WTC11 (cell line): ENCODE measurements at places on chromosomes 6 and 20. TPM values are rescaled to one million over a fixed set of nuclear protein-coding genes. Genes with fewer than 3 reads are reported as not detected.

SLC32A1 gene
- total RNA-seq, result 0.09 to 0.37 TPM (median 0.25 TPM) in 3 replicates

TNFAIP3 gene
- 3.0 to 4.7 TPM (median 4.2 TPM) in 3 replicates for total RNA-seq

GRCh38 chr20:23403751-23404150 lies 17.5 kb downstream of the NAPB start:
- no peaks in the 10 kb centered on the region for H3K27me3 ChIP-seq
- no peak for DNase-seq
- no peak overlapping the region for H3K4me3 ChIP-seq
- H3K4me1 ChIP-seq, result peaks cover 5% of the 10 kb centered on the region; the same call in 1 of the 2 replicates

- no peaks in the 10 kb centered on the region for H3K36me3 ChIP-seq
- no peak overlapping the region for H3K27ac ChIP-seq
- H3K4me3 ChIP-seq, result no peak overlapping the region
- H3K4me1 ChIP-seq, result peaks cover 8% of the 10 kb centered on the region
Observed at GRCh38 chr6:40912158-40912946, 126.7 kb downstream of the UNC5CL start.

DNA sequence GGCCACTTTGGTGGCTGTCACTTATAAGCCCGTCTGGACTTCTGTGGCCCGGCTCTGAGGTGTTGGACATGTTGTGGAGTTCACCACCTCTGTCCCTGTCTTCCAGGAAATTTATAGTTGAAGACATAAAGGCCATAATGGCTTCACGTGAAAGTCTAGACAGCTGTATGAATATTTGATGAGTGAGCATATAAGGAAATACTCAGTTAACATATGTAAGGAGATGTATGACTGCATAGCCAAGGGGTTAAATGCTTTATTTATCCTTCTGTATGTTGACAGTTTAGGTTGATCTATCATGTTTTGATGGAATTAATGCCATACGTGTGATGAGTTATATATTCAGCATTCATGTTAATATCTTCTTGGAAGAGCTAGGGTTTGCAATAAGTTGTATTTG lies 16.1 kb downstream of the HIVEP1 start:
- no peak for DNase-seq
- H3K27ac ChIP-seq, result no peak overlapping the region

BPIFB4 gene
- total RNA-seq, result not detected in 3 replicates

- no peak for DNase-seq
- no peaks in the 10 kb centered on the region for H3K36me3 ChIP-seq
- no peak overlapping the region for H3K4me3 ChIP-seq
- no peak overlapping the region for H3K27ac ChIP-seq
Observed at GRCh38 chr6:51706086-51706485, 381.3 kb downstream of the PKHD1 start.

- H3K4me1 ChIP-seq, result peaks cover 29% of the 10 kb centered on the region
- peaks cover 25% of the 10 kb centered on the region for H3K27me3 ChIP-seq
- H3K4me3 ChIP-seq, result no peak overlapping the region
- no peak for DNase-seq
Observed at GRCh38 chr6:54262499-54262898, 45.7 kb upstream of the TINAG start.

DNA sequence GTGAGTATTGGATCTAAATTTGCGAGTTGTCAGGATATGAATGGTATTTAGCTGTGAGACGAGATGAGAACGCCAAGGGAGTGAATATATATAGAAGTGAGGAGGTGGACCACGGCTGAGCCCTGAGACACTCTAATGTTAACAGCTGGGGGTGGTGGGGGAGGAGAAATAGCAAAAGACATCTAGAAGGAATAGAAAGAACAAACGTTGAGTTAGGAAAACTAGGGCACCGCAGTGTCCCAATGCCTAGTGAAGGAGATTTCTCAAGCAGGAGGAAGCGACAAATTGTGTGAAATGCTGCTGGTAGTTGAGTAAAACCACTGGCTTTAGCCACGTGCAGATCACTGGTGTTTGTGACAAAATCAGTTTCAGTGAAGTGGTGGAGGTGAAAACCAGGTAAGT lies 56.9 kb downstream of the CD164 start:
- no peaks in the 10 kb centered on the region for H3K36me3 ChIP-seq
- H3K4me1 ChIP-seq, result peaks cover 13% of the 10 kb centered on the region
- no peaks in the 10 kb centered on the region for H3K27me3 ChIP-seq
- H3K27ac ChIP-seq, result no peak overlapping the region

FAM217A gene
- not detected in 3 replicates for total RNA-seq

DNA sequence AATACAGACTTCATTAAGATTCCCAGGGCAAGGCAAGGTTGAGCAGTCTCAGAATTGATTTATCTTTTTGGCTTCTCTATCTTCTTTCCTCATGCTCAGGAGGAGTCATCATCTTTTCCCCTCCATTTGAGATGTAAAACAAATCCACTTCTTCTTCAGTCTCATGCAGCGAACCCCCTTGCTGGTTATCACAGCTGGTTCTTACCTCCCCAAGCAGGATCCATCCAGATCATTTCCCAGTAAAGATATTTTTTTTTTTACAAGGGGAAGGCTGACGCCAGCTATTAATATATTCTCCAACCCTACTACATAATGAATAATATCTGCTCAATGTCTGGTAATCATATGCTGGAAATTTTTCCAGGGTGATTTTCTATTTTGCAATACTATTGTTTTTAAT lies 508.9 kb upstream of the NOX3 start:
- H3K4me3 ChIP-seq, result no peak overlapping the region
- peaks cover 10% of the 10 kb centered on the region for H3K4me1 ChIP-seq
- H3K27ac ChIP-seq, result no peak overlapping the region
- DNase-seq, result no peak
- H3K27me3 ChIP-seq, result no peaks in the 10 kb centered on the region

TPX2 gene
- total RNA-seq, result 113 to 123 TPM (median 115 TPM) in 3 replicates

ENTPD6 gene
- total RNA-seq, result 41.1 to 56.9 TPM (median 47.4 TPM) in 3 replicates

GRCh38 chr6:95660544-95660943 lies 83.2 kb downstream of the MANEA start:
- H3K36me3 ChIP-seq, result no peaks in the 10 kb centered on the region
- no peak overlapping the region for H3K27ac ChIP-seq
- H3K4me1 ChIP-seq, result no peaks in the 10 kb centered on the region
- no peaks in the 10 kb centered on the region; the same call in 1 of the 2 replicates for H3K27me3 ChIP-seq
- H3K4me3 ChIP-seq, result no peak overlapping the region

DNA sequence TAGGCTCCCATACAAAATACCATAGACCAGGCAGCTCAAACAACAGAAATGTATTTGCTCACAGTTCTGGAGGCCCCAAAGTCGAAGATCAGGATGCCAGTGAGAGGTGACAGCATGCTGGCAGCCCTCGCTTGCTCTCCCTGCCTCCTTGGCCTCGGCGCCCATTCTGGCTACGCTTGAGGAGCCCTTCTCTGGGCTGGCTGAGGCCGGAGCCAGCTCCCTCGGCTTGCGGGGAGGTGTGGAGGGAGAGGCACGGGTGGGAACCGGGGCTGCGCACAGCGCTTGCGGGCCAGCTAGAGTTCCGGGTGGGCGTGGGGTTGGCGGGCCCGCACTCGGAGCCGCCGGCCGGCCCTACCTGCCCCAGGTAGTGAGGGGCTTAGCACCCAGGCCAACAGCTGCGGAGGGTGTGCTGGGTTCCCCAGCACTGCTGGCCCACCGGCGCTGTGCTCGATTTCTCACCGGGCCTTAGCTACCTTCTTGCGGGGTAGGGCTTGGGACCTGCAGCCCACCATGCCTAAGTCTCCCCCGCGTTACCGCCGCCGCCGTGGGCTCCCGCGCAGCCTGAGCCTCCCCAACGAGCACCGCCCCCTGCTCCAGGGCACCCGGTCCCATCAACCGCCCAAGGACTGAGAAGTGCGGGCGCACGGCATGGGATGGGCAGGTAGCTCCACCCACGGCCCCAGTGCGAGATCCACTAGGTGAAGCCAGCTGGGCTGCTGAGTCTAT lies 32.6 kb upstream of the SERPINB9 start:
- no peaks in the 10 kb centered on the region for H3K27me3 ChIP-seq
- no peak overlapping the region for H3K4me3 ChIP-seq
- no peak overlapping the region for H3K27ac ChIP-seq
- peaks cover 21% of the 10 kb centered on the region for H3K4me1 ChIP-seq

GHRH gene
- 0.74 TPM in 1 of 3 replicates, not detected in the others for total RNA-seq

- H3K27me3 ChIP-seq, result no peaks in the 10 kb centered on the region; the same call in none of the 2 replicates
- no peak overlapping the region for H3K27ac ChIP-seq
- peak; percentile 21 for DNase-seq
- peaks cover 2% of the 10 kb centered on the region; the same call in 1 of the 2 replicates for H3K4me1 ChIP-seq
Observed at GRCh38 chr6:46042355-46042999, 26.8 kb upstream of the CLIC5 start.
